Activated naive CD8-positive, alpha-beta T cell treated with anti-CD3 and anti-CD28 coated beads for 36 hours (primary cell): ENCODE measurements at places on chromosomes 11 and 22. TPM values are rescaled to one million over a fixed set of nuclear protein-coding genes. Genes with fewer than 3 reads are reported as not detected.

IL17REL gene
- total RNA-seq = not detected

DNA sequence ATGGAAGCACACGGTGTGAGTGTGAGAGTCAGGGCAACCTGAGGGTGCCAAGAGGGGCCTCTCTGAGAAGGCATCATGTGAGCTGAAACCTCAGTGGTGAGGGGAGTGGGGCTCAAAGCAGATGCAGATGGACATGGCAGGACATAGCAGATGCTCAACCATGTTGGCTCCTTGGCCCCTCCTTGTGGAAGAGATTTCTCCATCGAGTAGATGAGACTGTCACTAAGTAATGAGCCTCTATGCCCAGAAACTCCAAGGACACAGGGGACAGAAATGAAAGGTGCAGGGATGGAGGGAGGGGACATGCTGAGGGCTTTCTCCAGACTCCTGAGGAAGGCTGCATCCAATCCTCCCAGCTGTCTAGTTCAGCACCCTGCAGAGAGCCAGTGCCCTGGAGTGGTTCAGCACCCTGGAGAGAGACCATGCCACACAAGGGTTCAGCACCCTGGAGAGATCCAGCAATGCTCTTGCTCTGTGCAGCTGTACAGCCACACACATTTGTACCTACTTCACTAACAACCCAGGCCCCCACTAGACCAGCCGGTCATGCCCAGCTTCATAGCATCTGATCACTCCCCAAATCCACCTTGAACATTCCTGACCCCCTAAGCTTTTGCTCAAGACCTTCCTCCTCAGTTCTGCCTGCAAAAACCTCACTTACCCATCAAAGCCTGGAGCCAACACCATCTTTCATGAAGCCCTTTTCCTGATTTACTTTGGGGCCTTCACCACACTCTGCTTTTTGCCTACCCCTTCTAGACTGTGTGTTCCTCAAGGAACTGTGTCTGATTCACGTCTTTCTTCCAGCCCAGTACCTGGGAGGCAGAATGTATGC lies 252.0 kb downstream of the CTTN start:
- peak; percentile 41 for DNase-seq

GRCh38 chr11:4006946-4007680 lies 87.5 kb upstream of the RRM1 start:
- DNase-seq = no peak

GRCh38 chr11:63829823-63830489 lies 9.0 kb upstream of the MARK2 start:
- no peak for DNase-seq

GRCh38 chr11:91630916-91631673 lies 593.5 kb upstream of the FAT3 start:
- DNase-seq = no peak

OR52I1 gene
- total RNA-seq = not detected

GRCh38 chr11:129234978-129235377 lies 42.9 kb upstream of the ARHGAP32 start:
- no peak for DNase-seq
